ENCODE measurements at places on chromosomes 1 and 21. TPM values are rescaled to one million over a fixed set of nuclear protein-coding genes. Genes with fewer than 3 reads are reported as not detected.

DNA sequence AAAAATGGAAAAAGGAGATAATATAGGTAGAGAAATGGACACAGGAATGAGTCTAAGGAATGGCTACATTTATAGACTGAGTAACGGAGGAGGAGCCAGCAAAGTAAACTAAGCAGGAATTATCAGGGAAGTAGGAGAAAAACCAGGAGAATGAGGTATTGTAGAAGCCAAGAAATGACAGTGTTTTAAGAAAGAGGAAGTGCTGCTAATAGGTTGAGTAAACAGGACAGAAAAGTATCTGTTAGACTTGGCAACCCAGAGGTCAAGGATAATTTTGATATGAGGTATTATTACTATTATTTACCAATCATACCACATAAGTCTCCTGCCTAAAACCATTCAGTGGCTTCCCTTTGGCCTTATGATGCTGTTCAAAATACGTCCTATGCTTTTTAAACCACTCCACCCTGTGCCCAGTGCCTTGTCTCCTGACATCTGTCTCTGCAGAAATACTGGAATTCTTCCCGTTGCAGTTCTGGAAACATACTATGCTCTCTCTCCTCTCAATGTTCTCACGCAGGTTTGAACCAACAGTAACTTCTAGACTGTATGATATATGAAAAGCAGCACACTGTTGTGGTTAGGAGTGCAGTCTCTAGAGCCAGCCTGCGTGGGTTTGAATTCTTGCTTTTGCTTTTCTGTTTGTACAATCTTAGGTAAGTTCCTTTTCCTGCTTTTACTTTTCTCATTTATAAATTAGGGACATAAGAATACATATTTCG, 24.6 kb upstream of the NEK7 start:
- DNase-seq, result no peak

DNA sequence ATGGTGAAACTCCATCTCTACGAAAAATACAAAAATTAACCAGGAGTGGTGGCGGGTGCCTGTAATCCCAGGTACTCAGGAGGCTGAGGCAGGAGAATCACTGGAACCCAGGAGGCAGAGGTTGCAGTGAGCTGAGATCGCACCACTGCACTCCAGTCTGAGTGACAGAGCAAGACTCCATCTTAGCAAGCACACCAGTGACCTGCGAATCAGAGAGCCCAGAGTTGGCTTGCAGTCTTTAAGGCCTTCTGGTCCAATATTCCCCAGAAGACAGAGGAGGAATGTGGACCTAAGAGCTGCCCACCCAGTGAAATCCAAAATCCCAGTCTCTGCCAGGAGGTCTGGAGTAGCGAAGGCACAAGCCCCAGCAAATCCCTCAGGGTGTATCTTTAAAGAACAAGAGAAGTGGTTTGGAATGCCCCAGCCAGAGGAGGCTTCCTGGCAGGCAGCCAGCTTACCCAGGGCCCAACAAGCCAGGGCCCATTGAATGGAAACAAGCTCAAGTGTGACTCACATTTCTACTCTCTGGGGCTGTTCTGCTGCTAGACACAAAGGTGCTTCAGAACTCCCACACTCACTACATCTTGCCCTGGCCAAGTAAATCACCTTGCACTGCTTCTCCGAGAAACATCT, 23.9 kb downstream of the GPR161 start:
- no peak for DNase-seq

- no peak for DNase-seq
Measured at GRCh38 chr1:102776071-102776470, 332.3 kb downstream of the COL11A1 start.

DNA sequence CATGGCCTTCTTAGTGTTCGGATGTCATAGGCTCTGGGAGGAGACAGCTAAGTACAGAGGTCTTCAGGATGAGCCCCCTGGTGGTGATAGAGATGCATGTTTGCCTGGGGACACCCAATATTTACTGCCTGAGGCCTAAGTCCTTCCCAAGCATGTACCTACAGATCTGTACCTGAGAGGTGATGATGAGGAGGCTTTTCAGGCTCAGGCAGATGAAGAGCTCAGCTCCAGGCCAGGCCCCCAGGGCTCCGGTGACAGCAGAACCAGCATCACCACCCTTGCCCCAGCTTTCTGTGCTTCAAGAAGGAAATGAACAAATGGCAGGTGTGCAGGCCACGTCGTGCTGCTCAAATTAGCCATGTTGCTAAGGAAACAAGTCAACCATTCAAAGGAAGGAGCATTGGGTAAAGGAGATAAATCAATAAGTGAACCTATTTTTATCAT, 21.1 kb downstream of the CACNA1E start:
- DNase-seq, result no peak

GRCh38 chr21:32708069-32708468, 19.7 kb downstream of the SYNJ1 start:
- DNase-seq, result no peak

IGSF21 gene
- 2.4 TPM for total RNA-seq

PCBP3 gene
- total RNA-seq, result not detected

S100A2 gene
- total RNA-seq, result not detected

AMY2B gene
- 10.7 TPM for total RNA-seq

All from ascending aorta (tissue), 2 donors.